ENCODE measurements at places on chromosomes 11 and 22. TPM values are rescaled to one million over a fixed set of nuclear protein-coding genes. Genes with fewer than 3 reads are reported as not detected.

TMPRSS4 gene
- total RNA-seq = 0.30 TPM

MMP27 gene
- total RNA-seq = not detected

DNA sequence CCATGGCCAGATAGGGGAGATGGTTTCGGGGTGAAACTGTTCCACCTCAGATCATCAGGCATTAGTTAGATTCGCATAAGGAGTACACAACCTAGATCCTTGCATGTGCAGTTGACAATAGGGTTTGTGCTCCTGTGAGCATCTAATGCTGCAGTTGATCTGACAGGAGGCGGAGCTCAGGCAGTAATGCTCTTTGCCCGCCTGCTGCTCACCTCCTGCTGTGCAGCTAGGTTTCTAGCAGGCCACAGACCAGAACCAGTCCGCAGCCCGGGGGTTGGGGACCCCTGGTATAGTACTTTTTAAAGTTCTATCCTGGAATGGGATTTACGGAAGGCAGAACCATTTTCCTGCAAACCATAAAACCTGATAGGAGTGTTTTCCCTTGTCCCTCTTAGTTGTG, 54.6 kb downstream of the POLD3 start:
- no peak for DNase-seq

CARD10 gene
- 9.0 TPM for total RNA-seq

GRCh38 chr11:78261367-78261766, 72.6 kb downstream of the USP35 start:
- DNase-seq = no peak

- DNase-seq = no peak
Measured at GRCh38 chr11:27408246-27408800, 45.3 kb upstream of the CCDC34 start.

DNA sequence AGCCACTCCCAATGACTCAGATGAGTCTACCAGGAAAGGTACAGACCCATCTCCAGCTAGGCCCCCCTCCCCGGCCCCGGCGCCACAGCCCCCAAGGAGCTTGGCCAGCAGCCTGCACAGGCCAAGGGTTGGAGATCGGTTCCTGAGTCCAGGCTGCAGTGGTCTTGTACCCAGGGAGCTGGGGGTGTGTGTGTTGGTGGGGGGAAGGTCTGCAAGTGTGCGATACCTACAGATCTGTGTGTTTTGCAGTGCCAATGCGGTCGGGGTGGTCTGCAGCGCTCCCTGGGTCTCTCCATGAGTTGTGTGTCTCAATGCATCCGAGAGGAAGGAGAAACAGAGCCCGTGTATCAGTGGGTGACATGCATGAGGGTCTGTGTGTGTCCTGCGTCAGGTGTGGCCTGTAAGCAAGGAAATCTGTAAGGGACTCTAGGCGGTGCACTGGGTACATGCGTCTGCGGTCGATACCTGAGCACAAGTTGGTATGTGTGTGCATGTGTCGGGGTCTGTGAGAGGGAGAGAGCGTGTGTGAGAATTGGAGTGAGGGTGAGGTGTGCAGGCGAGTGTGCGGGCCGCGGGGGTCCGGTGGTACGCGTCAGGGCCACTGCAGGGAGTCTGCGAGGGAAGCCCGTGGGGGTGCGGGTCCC, 645 bp downstream of the CDC42BPG start:
- DNase-seq = no peak

DEPDC7 gene
- 0.55 TPM for total RNA-seq

CHRM1 gene
- not detected for total RNA-seq

- DNase-seq = no peak
Measured at GRCh38 chr11:100031973-100032372, 655.1 kb upstream of the ARHGAP42 start.

DNA sequence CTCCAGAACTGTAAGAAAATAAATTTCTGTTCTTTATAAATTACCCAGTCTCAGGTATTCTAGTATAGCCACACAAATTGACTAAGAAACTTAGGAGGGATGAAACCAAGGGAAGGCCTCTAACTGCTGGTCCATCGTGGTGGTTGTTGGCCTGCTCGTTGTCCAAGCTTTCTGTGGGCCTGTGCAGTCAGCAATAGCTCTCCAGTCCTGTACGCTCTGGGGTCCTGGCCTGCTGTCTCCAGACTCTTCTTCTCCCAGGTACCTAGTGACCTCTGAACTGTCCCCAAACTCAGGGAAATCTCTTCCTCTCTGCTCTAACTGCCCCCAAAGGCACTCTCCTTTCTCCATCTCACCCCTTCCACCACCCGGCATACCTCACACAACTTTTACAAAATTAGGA, 5.7 kb upstream of the VSIG10L2 start:
- DNase-seq = no peak

GRCh38 chr22:35443338-35443737, 43.4 kb downstream of the MCM5 start:
- DNase-seq = no peak

KCNJ11 gene
- total RNA-seq = 17.5 TPM

DNA sequence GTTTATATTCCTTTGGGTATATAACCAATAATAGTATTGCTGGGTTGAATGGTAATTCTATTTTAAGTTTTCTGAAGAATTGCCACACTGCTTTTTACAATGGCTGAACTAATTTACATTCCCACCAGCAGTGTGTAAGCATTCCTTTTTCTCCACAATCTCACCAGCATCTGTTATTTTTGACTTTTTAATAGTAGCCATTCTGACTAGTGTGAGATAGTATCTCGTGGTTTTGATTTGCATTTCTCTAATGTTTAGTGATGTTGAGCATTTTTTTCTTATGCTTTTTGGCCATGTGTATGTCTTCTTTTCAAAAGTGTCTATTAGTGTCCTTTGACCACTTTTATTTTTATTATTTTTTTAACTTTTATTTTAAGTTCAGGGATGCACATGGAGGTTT, 275.3 kb downstream of the METTL15 start:
- DNase-seq = no peak

DNA sequence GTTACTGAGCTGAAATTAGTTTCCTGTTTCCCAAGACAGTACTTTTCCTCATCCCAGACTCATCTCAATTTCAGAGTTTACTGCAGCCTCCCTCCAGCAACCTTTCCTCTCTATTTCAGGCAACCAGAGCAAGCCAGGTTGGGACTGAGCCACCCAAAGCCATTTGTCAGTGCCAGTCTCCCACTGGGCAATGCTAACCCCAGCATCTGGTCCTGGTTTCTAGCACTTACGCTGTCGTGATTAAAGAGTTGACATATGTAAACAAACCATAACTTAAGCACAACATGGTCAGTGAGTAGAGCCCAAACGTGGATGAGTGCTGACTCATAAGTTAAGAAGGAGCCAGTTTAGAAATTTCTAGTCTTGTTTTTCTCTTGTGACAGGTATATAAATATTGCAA, 119.6 kb upstream of the BLID start:
- no peak for DNase-seq

DNA sequence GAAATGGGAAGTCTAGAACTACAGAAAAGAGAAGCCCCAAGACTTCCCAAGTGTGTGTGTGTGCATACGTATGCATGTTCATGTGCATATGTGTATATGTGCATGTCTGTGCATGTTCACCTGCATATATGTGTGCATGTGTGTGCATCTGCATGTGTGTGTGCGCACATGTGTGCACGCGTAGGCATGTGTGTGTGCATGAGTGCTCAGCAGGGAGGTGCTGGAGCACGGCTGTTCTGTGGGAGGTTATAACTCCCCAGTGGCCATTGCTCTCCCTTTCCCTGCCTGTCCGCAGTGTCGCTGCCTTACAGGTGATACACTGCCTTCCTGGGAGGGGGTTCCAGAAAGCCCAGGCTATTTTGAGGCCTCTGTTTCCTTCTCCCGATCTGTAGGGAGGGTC, 29.8 kb downstream of the B3GAT1 start:
- DNase-seq = no peak

DNA sequence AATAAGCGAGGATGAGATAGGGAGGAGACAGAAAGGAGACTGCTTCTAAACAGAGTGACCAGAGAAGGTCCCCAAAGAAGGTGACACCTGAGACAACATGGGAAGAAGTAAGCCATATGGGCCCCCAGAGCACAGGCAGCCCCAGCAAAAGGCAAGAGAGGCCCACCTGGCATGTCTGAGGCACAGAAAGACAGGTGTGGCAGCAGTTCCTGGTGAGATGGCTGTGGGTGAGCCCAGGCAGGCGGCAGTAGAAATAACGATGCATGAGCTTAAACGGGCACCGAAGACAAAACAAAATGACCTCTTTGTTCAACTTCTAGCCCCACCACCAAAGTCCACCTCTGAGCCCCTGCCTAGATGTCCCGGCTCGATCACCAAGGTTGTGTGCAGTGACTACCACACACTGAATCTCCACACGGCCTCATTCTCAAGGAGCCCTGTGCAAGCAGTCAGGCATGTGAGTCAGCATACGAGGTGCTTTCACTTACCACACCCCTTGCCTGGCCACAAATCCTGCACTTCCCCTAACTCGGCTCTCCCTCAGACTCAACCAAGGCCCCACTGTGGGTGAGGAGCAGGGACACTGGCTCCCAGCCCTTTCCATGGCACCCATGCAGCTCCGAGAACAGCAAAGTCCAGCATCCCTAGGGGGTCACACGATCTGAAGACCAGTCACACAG, 77.6 kb downstream of the PACSIN2 start:
- no peak for DNase-seq

GGT5 gene
- total RNA-seq = 21.1 TPM

- no peak for DNase-seq
Measured at GRCh38 chr11:112024178-112024772, 933 bp upstream of the DLAT start.

ANO9 gene
- total RNA-seq = 0.11 TPM

DNA sequence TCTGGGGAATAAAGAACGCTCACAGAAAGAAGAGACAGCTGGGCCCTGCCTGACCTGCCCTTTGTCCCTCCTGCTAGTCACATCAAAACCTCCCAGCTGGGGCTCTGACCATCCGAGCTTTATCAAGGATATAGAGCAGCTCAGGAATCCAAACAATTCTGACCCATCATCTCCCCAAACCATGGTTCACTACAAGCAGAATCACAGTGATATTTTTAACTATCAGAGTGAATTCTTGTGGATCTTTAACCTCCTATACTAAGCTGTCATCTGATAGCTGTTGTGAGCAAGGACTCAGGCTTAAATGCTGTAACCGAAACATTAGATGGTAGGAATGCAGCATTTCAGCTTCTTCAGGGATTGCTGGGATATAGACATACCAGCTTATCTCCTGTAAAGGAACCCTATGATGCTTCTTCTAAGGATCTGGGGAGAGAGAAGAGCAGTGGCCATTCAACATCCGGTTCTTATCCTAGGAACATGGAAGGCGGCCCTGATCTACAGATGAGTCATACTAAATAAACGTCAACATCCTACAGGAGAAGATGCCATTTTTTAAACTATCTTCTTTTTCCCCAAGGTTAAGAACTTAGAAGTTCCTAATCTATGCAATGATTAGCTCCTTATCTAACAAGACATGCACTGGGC, 84.7 kb upstream of the AKIP1 start:
- no peak for DNase-seq

OR52A1 gene
- total RNA-seq = not detected

OR8G1 gene
- not detected for total RNA-seq

- no peak for DNase-seq
Measured at GRCh38 chr11:79918846-79919245, 478.0 kb upstream of the TENM4 start.

GRCh38 chr11:68653486-68654430, 30.6 kb upstream of the GAL start:
- no peak for DNase-seq

ELMOD1 gene
- 2.3 TPM for total RNA-seq

- no peak for DNase-seq
Measured at GRCh38 chr11:12686246-12687060, 12.2 kb downstream of the TEAD1 start.

DNA sequence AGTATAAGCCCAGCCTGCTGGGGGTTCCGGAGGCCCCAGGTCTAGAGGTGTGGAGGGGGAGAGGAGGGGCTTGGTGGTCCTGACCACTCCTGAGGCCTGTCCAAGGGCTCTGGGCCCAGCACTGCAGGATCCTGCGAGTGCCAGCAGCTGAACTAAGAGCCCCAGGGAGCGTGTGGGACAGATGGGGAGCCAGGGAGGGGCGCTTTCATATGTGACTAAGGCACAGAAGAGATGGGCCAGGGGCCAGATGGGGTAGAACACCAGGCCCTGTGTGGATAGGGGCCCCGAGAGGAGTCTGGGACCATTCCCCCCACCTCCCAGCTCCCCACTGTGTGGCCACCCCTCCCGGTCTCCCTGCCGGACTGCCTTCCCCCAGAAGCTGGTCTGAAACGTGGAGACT, 18.4 kb downstream of the MAFF start:
- no peak for DNase-seq

DNA sequence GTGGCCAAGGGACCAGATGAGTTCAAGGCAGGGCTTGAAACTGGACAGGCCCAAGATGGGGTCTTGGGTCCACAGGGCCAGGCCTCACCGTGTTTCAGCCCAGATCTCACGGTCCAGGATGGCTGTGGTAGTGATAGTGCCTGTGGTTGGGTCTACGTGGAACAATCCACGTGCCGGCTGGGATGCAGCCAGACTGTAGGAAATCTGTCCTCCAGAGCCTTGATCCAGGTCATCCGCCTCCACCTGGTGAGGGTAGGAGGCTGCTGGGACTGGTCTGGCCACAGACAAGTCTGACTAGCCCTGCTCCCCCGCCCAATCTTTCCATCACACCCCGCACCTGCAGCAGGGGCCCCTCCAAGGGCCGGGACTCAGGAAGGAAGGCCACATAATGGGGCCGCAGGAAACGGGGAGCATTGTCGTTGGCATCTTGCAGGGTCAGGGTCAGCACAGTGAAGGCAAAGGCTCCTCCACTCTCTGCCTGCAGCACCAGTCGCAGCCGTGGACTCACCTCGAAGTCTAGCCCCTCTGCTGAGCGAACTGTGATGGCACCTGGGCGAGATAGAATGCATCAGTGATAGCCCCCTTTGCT, 6.7 kb upstream of the TPP1 start:
- no peak for DNase-seq

DNA sequence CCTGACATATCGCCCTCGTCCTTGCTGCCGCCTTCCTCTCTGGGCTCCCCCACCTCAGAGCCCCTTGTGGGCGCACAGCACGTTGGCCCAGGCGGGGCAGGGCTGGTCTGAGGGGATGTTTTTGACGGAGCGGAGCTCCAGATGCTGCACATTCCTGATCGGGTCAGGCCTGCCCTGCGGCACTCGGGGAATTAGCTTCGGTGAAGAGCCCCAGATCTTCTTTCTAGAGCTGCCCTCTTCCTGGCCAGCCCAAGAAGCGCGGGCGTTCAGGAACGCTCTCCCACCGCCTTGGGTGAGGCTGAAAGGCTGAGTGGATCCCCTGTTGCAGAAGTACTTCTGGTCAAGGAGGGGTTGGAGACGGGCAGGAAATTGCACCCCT, 12.1 kb downstream of the YPEL4 start:
- DNase-seq = no peak

DNA sequence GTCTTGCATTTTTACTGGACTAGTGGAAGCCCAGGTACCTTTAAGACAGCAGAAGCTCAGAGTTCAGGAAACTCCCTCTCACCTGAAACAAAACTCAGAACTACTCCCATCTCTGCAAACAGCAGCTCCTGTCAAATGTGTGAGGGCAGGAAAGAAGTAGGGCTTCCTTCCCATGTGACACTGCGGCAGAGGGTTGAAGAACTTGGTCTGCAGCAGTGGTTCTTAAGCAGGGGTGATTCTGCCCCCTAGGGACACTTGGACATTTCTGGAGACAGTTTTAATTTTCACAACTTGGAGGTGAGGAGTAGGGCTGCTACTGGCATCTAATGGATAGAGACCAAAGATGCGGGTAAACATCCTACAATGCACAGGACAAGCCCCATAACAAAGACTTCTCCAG, 63.4 kb downstream of the RCN1 start:
- DNase-seq = no peak

GRCh38 chr11:107282195-107282594, 175.4 kb downstream of the CWF19L2 start:
- DNase-seq = no peak

SLC22A25 gene
- not detected for total RNA-seq

GRCh38 chr11:1146365-1146764, 11.4 kb upstream of the MUC5AC start:
- no peak for DNase-seq

All from left ventricle myocardium inferior (tissue), 1 donor.